Lung (tissue), 17 donors: ENCODE measurements at places on chromosomes 13 and 19. TPM values are rescaled to one million over a fixed set of nuclear protein-coding genes. Genes with fewer than 3 reads are reported as not detected.

- H3K4me1 ChIP-seq = no peaks in the 10 kb centered on the region
- no peaks in the 10 kb centered on the region for H3K36me3 ChIP-seq
- no peak for DNase-seq
- H3K27me3 ChIP-seq = peaks cover 11% of the 10 kb centered on the region
Observed at GRCh38 chr19:18227781-18228271, 1.6 kb upstream of the PDE4C start.

The CYP4F2 gene
- total RNA-seq = 0.43 TPM

DNA sequence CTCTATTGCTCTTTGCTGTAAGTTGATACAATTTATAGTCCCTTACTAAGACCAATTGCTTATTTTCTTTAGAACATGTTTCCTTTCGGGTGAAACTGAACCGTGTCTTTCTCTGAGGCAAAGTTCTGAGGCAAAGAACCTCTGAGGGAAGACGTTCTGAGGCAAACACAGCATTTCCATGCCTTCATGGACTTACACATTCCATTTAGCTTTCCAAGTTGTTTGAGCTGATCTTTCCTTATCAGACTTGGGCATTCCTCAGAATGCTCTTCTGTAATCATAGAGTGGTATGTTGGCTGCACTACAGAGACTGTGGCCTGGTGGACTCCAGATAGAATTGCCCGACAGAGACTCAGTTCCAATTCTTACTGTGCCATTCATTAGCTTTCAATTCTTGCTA, 579.1 kb downstream of the KCTD12 start:
- H3K27ac ChIP-seq = no peak overlapping the region
- peak; percentile 24 for DNase-seq
- no peaks in the 10 kb centered on the region for H3K27me3 ChIP-seq
- no peaks in the 10 kb centered on the region for H3K36me3 ChIP-seq

DNA sequence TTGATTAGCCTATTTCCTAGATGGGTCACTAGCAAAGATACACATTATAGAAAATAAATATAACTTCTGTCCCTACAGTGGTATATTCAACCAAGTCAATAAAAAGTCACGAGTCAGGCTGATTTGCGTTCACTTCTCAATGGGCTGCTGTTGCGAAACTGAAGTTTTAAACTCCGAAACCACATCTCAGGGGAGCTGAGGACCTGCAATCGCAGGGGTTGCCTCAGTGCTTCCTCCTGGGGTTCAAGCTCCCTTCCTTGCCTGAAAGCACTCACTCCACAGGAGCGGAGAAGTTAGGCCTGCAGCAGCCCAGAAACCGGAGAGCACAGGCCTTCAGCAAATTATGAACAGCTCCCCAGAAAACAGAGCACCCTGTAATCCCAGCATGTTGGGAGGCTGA, 39.6 kb downstream of the RAB20 start:
- H3K36me3 ChIP-seq = peaks cover 9% of the 10 kb centered on the region
- H3K4me3 ChIP-seq = no peak overlapping the region
- peak overlapping the region; percentile 60 for H3K27ac ChIP-seq
- DNase-seq = no peak
- peaks cover 45% of the 10 kb centered on the region for H3K4me1 ChIP-seq

The TYROBP gene
- total RNA-seq = 17.0 TPM

The IGSF23 gene
- not detected for total RNA-seq

GRCh38 chr19:38549942-38550341, 67.8 kb downstream of the MAP4K1 start:
- no peaks in the 10 kb centered on the region for H3K4me1 ChIP-seq
- peaks cover 17% of the 10 kb centered on the region for H3K27me3 ChIP-seq
- H3K4me3 ChIP-seq = no peak overlapping the region
- H3K27ac ChIP-seq = no peak overlapping the region
- DNase-seq = no peak
- H3K36me3 ChIP-seq = no peaks in the 10 kb centered on the region

- H3K27ac ChIP-seq = no peak overlapping the region
- H3K4me3 ChIP-seq = no peak overlapping the region
- no peaks in the 10 kb centered on the region for H3K27me3 ChIP-seq
- no peaks in the 10 kb centered on the region for H3K4me1 ChIP-seq
- DNase-seq = no peak
Observed at GRCh38 chr13:102847272-102848234, 1.7 kb downstream of the ERCC5 start.

- no peaks in the 10 kb centered on the region for H3K27me3 ChIP-seq
- no peaks in the 10 kb centered on the region for H3K36me3 ChIP-seq
- H3K4me1 ChIP-seq = no peaks in the 10 kb centered on the region
- no peak overlapping the region for H3K4me3 ChIP-seq
Observed at GRCh38 chr13:48636550-48636949, 17.2 kb upstream of the CYSLTR2 start.

The FFAR1 gene
- total RNA-seq = 0.37 TPM
